Umbilical cord (tissue), 2 donors: ENCODE measurements at places on chromosomes 11 and 22. TPM values are rescaled to one million over a fixed set of nuclear protein-coding genes. Genes with fewer than 3 reads are reported as not detected.

The SLC29A2 gene
- total RNA-seq = 1.4 TPM

The CSNK2A3 gene
- 14.4 TPM for total RNA-seq

The APOBEC3A gene
- 16.6 TPM for total RNA-seq

The PAMR1 gene
- total RNA-seq = 51.5 TPM

The IGSF22 gene
- 2.6 TPM for total RNA-seq

The MMP12 gene
- total RNA-seq = 1.4 TPM

The KRTAP5-9 gene
- total RNA-seq = 0.72 TPM

The MIOX gene
- not detected for total RNA-seq

The RAG2 gene
- total RNA-seq = 0.72 TPM

The DEFB131B gene
- total RNA-seq = not detected

The BBOX1 gene
- total RNA-seq = 1.2 TPM

The MUC5AC gene
- 1.4 TPM for total RNA-seq

The SREBF2 gene
- total RNA-seq = 26.0 TPM

The RAB36 gene
- 1.7 TPM for total RNA-seq

The KCNE3 gene
- 5.3 TPM for total RNA-seq

The THAP12 gene
- total RNA-seq = 59.9 TPM

The SLC37A2 gene
- 8.2 TPM for total RNA-seq

The TSSK2 gene
- 1.4 TPM for total RNA-seq

The TUBA8 gene
- 4.8 TPM for total RNA-seq

The MS4A8 gene
- 4.1 TPM for total RNA-seq

The MIAT gene
- 3.6 TPM for total RNA-seq

The MORC2 gene
- total RNA-seq = 11.3 TPM

The NRXN2 gene
- 43.6 TPM for total RNA-seq

The NXPE4 gene
- not detected for total RNA-seq

The CRYBB2 gene
- total RNA-seq = not detected

The KIAA1671 gene
- 10.6 TPM for total RNA-seq

The OPCML gene
- 4.8 TPM for total RNA-seq

The MRGPRE gene
- 0.48 TPM for total RNA-seq

The OR5AR1 gene
- 13.7 TPM for total RNA-seq

The C11orf87 gene
- total RNA-seq = 4.1 TPM

The CDC45 gene
- total RNA-seq = 0.96 TPM

The OR4B1 gene
- total RNA-seq = not detected

The CNIH2 gene
- total RNA-seq = not detected

The PATE4 gene
- total RNA-seq = 5.3 TPM

The MS4A14 gene
- 2.4 TPM for total RNA-seq

The RASGRP2 gene
- total RNA-seq = 15.9 TPM

The ACER3 gene
- 16.1 TPM for total RNA-seq

The STK33 gene
- total RNA-seq = 17.8 TPM

The CRYBA4 gene
- total RNA-seq = not detected

The CARNS1 gene
- 1.2 TPM for total RNA-seq

The SLC22A6 gene
- not detected for total RNA-seq

The FGF4 gene
- 0.96 TPM for total RNA-seq

The SLC22A8 gene
- total RNA-seq = 0.72 TPM

The PAX6 gene
- total RNA-seq = 5.5 TPM

The REXO2 gene
- total RNA-seq = 116 TPM

The PANX3 gene
- not detected for total RNA-seq

The SLN gene
- not detected for total RNA-seq

The PTPRCAP gene
- 9.9 TPM for total RNA-seq

The OR5P2 gene
- total RNA-seq = not detected
